ENCODE measurements at places on chromosomes 6 and 20.

- no peak for DNase-seq
Measured at GRCh38 chr6:36906539-36907325, 21.0 kb downstream of the C6orf89 start.

DNA sequence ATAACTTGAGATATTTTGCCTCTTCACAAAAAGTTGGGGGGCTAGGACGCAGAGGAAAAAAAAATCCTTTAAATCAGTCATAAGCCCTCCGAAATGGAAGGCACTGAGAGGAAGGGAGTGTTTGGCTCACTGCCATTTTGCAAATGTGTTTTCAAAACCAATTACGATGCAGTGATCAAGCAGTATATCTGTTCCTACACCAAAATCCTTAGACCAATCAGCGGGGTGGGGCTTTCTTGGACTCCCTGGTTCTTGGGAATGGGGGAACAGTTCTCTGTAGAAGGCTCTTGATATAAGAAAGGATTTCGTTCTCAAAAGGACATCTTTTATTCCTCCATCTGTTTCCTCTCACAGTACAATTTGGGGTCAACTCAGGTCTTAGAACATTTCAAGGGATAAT is 478.6 kb upstream of the JARID2 start:
- DNase-seq = no peak

- DNase-seq = no peak
Measured at GRCh38 chr6:6665555-6666243, 77.2 kb downstream of the LY86 start.

GRCh38 chr6:33259032-33259431 is 12.6 kb downstream of the VPS52 start:
- DNase-seq = no peak

Data from globus pallidus (tissue), 1 donor.